ENCODE measurements at places on chromosomes 5 and 9.

- DNase-seq: no peak
Measured at GRCh38 chr5:6714226-6715041, 1.2 kb downstream of the TENT4A start.

GRCh38 chr5:134258896-134259295 is 33.0 kb upstream of the PPP2CA start:
- DNase-seq: no peak

- DNase-seq: no peak
Measured at GRCh38 chr5:132050661-132051552, 9.5 kb upstream of the IL3 start.

- DNase-seq: no peak
Measured at GRCh38 chr5:147989239-147989638, 74.5 kb upstream of the SPINK5 start.

DNA sequence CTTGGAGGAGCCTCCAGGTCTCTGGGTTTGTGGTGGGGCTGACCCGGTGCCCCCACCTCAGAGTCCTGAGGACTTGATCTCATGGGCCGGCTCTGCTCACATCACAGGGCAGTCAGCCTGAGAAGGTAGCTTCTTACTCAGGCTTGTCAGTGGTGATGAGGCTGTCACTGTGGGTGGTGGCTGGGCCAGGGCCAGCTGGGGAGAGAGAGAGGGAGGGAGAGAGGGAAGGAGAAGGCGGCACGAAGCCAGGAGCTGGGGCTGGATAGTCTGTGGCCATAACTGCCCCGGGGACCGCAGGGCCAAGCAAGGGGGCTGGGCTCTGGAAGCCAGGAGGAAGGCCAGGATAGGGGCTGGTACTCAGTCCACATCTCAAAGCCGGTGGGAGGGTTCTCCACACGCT is 6.5 kb downstream of the NTNG2 start:
- DNase-seq: no peak

Data from suprapubic skin (tissue), 4 donors.